CD4-positive, CD25-positive, alpha-beta regulatory T cell (primary cell): ENCODE measurements at places on chromosomes 3 and 15.
A peak's percentile ranks its signal among the peaks of the same experiment; 100 is the strongest.

GRCh38 chr15:72397796-72398588 is at the start of gene TMEM202:
TMEM202 (plus strand) TSS chr15:72398305; CDS start chr15:72398327, 22 bp downstream.
- no peak within 1 kb of the TSS for H3K4me3 ChIP-seq
- DNase-seq, result no peak
- no peaks in the 10 kb centered on the region for H3K36me3 ChIP-seq
- H3K27ac ChIP-seq, result no peak within 1 kb of the TSS
- peaks cover 2% of the 10 kb centered on the region for H3K27me3 ChIP-seq

DNA sequence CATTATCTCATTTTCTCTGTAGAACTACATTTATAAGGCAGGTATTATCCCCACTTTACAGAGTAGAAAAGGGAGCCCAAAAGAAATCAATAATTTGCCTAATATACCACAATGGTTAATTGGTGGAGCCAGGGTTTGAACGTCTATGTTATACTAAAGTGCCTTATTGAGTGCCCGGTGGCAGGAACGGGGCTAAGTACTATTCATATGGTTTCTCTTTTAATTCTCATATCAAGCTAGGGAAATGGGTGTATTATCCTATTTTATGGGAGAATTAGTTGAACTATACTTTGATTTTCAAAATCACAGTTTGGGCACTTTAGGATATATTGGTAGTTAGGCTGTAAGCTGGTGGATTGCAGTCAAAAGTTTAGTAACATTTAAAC is 1.5 kb downstream of the CEP97 start:
- peak overlapping the region; percentile 99 for H3K4me3 ChIP-seq
- peaks cover 42% of the 10 kb centered on the region for H3K4me1 ChIP-seq
- H3K27ac ChIP-seq, result no peak overlapping the region
- DNase-seq, result no peak
- H3K36me3 ChIP-seq, result peaks cover 28% of the 10 kb centered on the region

- no peak overlapping the region for H3K4me3 ChIP-seq
- H3K36me3 ChIP-seq, result peaks cover 58% of the 10 kb centered on the region
- H3K4me1 ChIP-seq, result no peaks in the 10 kb centered on the region
- no peak for DNase-seq
- H3K27me3 ChIP-seq, result no peaks in the 10 kb centered on the region
Observed at GRCh38 chr15:101694261-101694660, 30.0 kb downstream of the TARS3 start.

- no peaks in the 10 kb centered on the region for H3K27me3 ChIP-seq
- no peak overlapping the region for H3K27ac ChIP-seq
- no peak overlapping the region for H3K4me3 ChIP-seq
- H3K36me3 ChIP-seq, result no peaks in the 10 kb centered on the region
- H3K4me1 ChIP-seq, result peaks cover 12% of the 10 kb centered on the region
Observed at GRCh38 chr15:90650117-90650955, 66.8 kb upstream of the BLM start.

GRCh38 chr3:184737641-184738505 is 26.0 kb upstream of the MAGEF1 start:
- no peaks in the 10 kb centered on the region for H3K36me3 ChIP-seq
- DNase-seq, result no peak
- no peak overlapping the region for H3K4me3 ChIP-seq
- peaks cover 2% of the 10 kb centered on the region for H3K27me3 ChIP-seq

GRCh38 chr3:22441711-22442110 is 690.7 kb upstream of the ZNF385D start:
- H3K4me3 ChIP-seq, result no peak overlapping the region
- no peaks in the 10 kb centered on the region for H3K36me3 ChIP-seq
- no peaks in the 10 kb centered on the region for H3K27me3 ChIP-seq
- H3K27ac ChIP-seq, result no peak overlapping the region

- no peaks in the 10 kb centered on the region for H3K27me3 ChIP-seq
- no peak for DNase-seq
- no peak overlapping the region for H3K4me3 ChIP-seq
- no peak overlapping the region for H3K27ac ChIP-seq
- peaks cover 8% of the 10 kb centered on the region for H3K36me3 ChIP-seq
Observed at GRCh38 chr3:100155128-100155527, 40.8 kb upstream of the FILIP1L start.

GRCh38 chr15:89575656-89576416 is 567 bp downstream of the TICRR start:
- H3K27ac ChIP-seq, result no peak overlapping the region
- peaks cover 9% of the 10 kb centered on the region for H3K4me1 ChIP-seq
- H3K27me3 ChIP-seq, result peaks cover 5% of the 10 kb centered on the region

DNA sequence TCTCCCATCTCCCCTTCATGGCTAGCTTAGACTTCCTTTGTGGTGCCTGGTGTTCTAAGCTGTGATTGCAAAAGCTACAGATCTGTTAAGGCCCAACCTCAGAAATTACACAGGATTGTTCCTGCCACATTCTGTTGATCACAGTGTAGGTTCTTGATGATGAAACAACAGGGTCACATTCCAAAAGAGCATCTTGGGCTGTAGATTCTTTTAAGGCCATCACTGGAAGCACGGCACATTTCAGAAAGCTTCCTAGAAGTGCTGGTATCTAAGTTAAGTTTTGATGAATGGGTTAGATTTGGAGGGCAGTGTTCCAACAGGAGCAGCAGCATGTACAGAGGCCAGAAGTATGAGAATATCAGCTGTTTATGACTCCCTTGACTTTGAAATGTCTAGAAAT is 107.5 kb upstream of the SKOR1 start:
- no peak for DNase-seq
- no peak overlapping the region for H3K27ac ChIP-seq
- H3K4me1 ChIP-seq, result no peaks in the 10 kb centered on the region
- no peak overlapping the region for H3K4me3 ChIP-seq
- H3K27me3 ChIP-seq, result no peaks in the 10 kb centered on the region

DNA sequence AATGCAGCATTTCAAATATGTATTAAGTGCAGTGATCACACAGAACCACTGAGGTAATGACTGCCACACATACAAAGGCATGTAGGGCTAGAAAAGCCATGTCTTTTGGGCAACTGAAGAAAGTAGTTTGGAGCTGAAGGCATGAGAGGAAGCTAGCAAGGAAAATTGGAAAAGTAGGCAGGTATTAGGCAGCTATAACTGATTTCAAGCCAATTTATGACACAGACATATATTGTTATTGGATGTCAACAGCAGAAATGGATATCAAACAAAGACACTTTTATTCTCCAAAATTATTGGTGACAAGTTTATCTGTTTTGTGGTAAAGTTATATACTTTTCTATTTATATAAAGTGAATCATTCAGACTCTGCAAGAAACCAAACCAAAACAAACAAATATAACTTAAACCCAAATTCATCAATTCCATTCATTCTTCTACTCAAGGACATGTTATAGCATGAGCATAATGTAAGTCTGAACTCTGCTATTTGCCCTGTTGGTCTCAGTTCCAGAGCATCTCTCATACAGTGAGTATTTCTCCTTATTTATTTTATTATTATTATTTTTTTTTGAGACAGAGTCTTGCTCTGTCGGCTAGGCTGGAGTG is 307.4 kb upstream of the COL8A1 start:
- H3K27ac ChIP-seq, result no peak overlapping the region
- H3K4me1 ChIP-seq, result no peaks in the 10 kb centered on the region
- DNase-seq, result no peak
- H3K27me3 ChIP-seq, result no peaks in the 10 kb centered on the region
- H3K36me3 ChIP-seq, result no peaks in the 10 kb centered on the region

GRCh38 chr3:5009506-5010109 is 30.4 kb downstream of the BHLHE40 start:
- peaks cover 9% of the 10 kb centered on the region for H3K4me1 ChIP-seq
- no peak overlapping the region for H3K4me3 ChIP-seq
- no peaks in the 10 kb centered on the region for H3K36me3 ChIP-seq
- H3K27ac ChIP-seq, result no peak overlapping the region
- no peak for DNase-seq

DNA sequence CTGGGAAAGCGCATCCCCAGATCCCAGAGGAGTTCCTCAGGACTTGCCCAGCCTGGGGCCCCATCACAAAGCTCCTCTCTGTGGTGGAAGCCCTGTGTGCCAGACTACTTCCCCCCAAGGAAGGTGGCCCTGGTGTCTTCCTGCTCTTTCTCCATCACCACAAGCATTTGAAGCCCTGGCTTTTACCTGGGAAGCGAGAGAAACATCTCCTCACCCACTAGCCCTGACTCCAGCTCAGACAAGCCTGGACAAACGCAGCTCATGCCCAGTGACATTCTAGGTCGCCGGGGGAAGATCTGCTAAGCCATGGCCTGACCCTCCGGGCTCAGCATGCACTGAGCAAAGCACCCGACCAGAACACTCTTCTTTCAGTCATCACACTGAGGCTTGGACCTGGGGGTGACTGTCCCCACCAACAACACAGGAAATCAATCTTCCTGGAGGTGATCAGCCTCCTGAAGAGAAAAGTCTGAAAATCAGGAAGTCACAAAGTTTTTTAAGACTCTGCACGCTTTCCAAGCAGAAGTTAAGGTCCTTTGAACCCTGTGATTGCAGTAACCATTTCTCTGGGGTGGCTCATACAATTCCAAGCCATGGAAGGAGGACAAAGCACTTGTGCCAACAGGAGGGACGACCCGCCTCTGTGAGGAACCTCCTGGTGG is 40.8 kb downstream of the KLHL25 start:
- peaks cover 5% of the 10 kb centered on the region for H3K36me3 ChIP-seq
- no peak overlapping the region for H3K4me3 ChIP-seq
- no peaks in the 10 kb centered on the region for H3K4me1 ChIP-seq

DNA sequence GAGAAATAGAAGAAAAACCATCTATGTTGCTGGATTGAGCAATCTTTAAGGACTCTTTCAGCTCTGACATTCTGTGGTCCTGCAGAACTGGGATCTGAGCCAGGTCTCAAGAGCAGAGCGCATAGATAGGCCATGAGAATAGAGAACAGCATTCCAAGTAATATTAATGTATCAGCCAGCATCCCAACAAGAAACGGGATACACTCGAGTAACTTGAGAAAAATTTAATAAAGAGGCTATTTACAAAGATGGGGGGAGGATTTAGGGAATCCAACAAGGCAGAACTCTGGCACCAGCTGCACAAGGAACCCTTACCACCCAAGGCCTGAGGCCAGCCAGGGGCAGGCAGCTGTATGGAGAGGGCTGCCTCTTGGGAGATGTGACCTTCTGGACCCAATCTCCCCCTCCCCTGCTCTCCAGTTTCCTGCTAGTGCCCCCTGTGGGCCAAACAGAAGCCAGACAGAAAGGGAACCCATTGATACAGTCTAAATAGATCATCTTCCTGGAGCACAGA is 8.2 kb downstream of the TMOD2 start:
- no peaks in the 10 kb centered on the region for H3K36me3 ChIP-seq
- DNase-seq, result no peak
- no peak overlapping the region for H3K4me3 ChIP-seq
- H3K27ac ChIP-seq, result no peak overlapping the region

GRCh38 chr3:145266368-145266767 is 894.6 kb downstream of the PLOD2 start:
- H3K27ac ChIP-seq, result no peak overlapping the region
- no peak for DNase-seq
- no peaks in the 10 kb centered on the region for H3K36me3 ChIP-seq
- no peaks in the 10 kb centered on the region for H3K27me3 ChIP-seq

DNA sequence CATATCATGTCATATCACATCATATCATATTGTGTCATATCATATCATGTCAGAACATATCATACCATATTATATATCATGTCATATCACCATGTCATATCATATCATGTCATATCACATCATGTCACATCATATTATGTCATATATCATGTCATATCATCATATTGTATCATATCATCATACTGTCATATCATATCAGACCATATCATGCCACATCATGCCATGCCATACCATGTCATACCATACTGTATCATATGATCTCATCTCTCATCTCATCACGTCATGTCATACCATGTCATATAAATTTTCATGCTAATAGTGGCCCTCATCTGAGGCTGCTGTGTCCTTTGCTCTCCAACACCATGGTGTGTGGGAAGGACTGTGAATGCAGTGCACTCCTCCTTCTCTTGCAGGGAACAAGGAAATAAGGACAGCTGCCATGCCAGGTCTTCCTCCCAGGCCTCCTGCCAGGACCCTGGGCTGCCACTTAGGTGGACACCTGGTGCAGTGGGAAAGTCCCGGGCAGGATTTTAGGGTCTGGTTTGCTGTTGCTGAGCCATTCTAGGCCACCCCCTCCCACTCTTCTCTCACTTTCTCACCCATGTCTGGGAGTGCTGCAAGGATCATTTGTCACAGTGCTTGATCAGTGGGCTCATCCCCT is 72.4 kb upstream of the TRPM1 start:
- no peaks in the 10 kb centered on the region for H3K36me3 ChIP-seq
- H3K4me1 ChIP-seq, result no peaks in the 10 kb centered on the region
- H3K27me3 ChIP-seq, result no peaks in the 10 kb centered on the region
- no peak for DNase-seq
- no peak overlapping the region for H3K27ac ChIP-seq

DNA sequence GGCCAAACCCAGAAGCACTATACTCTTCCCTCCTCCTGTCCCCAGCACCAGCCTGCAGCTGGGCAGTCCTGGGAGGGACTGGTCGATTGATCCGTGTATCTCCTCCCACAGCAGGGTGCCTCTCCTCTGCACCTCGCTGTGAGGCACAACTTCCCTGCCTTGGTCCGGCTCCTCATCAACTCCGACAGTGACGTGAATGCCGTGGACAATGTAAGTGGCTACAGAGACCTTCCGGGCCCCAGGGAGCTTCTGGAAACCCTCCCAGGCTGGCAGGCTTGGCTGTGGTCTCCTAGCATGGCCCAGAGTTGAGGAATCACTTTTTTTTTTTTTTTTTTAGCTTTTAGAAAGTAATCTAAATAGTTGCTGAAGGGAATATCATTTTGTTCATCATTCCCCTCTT is 30.7 kb downstream of the ANKDD1A start:
- H3K27ac ChIP-seq, result no peak overlapping the region
- no peaks in the 10 kb centered on the region for H3K4me1 ChIP-seq
- no peak overlapping the region for H3K4me3 ChIP-seq
- H3K27me3 ChIP-seq, result no peaks in the 10 kb centered on the region
- H3K36me3 ChIP-seq, result no peaks in the 10 kb centered on the region

DNA sequence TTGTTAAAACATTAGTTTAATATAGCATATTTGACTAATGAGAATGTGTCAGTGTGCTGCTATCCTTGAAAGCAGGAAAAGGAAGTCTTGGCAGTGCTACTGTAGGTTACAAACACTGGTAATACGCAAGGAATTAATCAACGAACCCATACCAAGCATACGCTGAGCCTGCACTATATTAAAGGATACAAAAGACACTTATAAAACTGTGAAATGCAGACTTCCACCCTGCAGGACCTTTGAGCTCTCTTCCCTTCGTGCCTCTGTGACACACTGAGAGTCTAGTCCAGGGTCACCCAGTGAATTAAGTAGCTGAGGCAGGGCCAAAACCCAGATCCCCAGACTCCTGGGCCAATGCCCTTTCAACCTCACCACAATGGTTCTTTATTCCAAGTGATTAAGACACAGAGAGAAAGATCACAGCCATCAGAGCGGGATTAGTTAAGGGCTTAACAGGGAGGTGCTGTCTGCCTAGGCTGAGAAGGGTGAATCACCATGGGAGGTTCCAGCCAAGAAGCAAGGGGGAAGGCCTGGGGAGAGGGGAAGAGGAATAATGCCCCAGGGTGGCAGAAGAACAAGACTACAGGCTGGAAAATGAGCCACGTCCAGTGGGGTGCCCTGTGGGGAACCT is 6.8 kb downstream of the ANXA2 start:
- DNase-seq, result no peak
- peaks cover 76% of the 10 kb centered on the region for H3K4me1 ChIP-seq
- peak overlapping the region; percentile 42 for H3K4me3 ChIP-seq
- no peaks in the 10 kb centered on the region for H3K27me3 ChIP-seq
- peak overlapping the region; percentile 67 for H3K27ac ChIP-seq
- peaks cover 10% of the 10 kb centered on the region for H3K36me3 ChIP-seq

- peak; percentile 98 for DNase-seq
- peak overlapping the region; percentile 89 for H3K27ac ChIP-seq
- no peaks in the 10 kb centered on the region for H3K27me3 ChIP-seq
- peak overlapping the region; percentile 97 for H3K4me3 ChIP-seq
Observed at GRCh38 chr3:141311496-141312353, 56.6 kb upstream of the ZBTB38 start.
